NCI-H2171 (cell line): ENCODE measurements at places on chromosomes 3 and 15.

GRCh38 chr15:32956711-32957110, 237.8 kb downstream of the FMN1 start:
- no peak for DNase-seq

DNA sequence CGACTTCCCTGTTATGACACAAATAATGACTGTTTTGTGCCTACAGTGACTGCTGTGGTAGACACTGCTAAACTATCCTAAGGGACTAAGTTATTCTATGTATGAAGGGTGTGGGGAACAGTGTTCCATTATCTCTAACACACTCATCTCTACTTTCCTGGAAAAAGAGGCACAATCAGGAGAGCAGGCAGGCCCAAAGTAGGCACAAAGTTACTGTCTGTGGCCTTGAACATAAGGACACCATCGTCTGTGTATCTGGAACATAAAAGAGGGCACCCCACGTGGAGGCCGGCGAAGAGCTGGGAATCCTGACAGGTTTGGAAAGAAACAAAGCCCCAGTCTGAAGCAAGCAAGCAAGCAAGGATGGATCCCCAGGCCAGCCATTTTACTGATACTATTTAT, 1.5 kb downstream of the ABCC5 start:
- DNase-seq = no peak

DNA sequence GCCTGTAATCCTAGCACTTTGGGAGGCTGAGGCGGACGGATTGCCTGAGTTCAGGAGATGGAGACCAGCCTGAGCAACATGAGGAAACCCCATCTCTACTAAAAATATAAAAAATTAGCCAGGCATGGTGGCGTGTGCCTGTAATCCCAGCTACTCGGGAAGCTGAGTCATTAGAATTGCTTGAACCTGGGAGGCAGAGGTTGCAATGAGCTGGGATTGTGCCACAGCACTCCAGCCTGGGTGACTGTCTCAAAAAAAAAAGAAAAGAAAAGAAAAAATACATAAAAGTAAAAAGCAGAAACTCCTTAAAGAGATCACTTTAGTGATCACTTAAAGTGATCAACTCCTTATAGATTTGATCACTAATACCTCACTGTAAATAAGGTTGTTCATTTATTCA, 78.0 kb downstream of the GMPS start:
- no peak for DNase-seq

DNA sequence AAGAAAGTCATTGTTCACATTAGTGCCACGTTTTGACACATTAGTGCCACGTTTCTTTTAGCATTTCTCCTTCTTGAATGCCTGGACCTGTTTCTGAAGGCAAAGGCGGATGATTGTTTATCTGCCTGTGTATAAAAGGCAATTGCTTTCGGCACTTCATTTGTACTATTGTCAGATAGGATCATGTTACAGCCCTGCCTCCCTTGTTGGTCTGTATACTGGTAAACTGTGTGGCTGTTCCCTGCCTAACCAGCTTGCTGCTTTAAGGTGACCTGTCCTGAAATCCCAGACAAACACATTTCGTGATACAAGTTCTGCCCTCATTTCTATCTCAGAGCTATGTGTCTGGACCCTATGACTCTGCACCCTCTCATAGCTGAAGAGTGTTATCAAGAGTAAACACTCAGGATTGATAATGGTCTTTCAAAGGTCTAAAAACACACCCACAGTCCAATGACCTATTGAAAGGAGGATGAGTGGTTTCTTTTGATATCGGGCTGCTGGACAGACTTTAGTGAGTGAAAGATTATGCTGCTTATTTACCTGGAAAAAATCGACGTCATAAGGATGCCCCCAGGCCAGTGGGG, 276.3 kb upstream of the MCTP2 start:
- no peak for DNase-seq

DNA sequence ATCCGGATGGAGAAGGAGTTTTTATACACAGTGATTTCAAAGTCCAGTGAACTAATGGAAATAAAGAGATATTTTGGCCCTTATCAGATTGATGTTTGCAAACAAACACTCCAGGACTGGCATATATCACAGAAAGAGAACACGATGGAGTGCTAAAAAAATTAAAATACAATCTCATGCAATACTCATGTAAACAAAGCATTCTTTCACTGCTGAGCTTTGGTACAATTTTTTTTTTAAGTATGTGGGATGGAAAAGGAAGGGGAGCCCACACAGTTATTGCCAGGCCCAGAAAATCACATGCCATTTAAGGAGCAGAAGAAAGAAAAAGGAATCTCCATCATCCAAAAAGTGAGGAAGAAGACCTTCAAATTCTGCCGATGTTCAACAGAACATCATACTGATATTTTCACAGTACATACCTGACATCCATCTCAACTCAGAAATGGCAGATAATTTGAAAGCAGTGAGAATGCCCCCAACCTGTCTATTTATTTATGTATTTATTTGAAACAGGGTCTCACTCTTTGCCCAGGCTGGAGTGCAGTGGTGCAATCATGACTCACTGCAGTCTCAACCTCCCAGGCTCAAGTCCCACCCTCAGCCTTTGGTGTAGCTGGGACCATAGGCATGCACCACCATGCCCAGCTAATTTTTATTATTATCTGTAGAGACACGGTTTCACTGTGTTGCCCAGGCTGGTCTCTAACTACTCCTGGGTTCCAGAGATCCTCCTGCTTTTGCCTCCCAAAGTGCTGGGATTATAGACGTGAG, 107.5 kb upstream of the SLC2A2 start:
- DNase-seq = no peak

GRCh38 chr3:89360156-89360555, 252.7 kb downstream of the EPHA3 start:
- no peak for DNase-seq

DNA sequence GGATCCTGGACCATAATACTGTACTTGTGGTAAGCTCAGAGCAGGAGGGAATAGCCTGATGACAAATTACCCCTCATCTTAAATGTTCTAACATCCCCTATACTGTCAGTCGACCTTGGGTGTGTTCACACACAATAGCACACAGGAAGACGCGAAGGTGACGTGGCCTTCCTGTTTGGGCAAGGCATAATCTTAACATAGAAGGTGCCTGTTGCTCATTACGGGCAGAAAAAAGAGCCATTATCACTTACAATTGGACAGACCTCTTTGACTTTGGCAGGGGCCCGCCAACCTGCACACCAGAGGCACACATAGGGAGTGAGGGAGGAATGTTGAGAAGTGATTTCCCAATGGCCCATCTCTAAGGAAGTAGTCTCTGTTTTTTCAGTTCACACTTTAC, 144.2 kb downstream of the ANO10 start:
- DNase-seq = no peak

DNA sequence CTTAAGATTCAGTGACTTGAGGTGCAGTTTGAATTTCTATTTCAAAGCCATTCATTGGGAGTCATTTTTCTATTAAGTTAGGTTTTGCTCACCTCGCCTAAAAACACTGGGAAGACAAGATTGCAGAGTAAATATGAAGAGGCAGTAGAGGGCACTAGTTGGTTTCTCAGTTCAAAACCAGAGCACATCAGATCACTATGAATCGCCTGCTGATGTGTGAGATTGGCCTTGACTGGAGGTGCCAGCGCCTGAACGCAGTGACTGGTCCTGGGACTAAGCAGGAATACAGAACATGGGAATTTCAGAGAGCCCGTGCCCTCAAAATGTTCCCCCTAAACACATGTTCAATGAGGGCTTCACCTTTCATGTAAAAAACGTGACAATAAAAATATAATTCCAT, 229.0 kb downstream of the ITPR1 start:
- DNase-seq = no peak

DNA sequence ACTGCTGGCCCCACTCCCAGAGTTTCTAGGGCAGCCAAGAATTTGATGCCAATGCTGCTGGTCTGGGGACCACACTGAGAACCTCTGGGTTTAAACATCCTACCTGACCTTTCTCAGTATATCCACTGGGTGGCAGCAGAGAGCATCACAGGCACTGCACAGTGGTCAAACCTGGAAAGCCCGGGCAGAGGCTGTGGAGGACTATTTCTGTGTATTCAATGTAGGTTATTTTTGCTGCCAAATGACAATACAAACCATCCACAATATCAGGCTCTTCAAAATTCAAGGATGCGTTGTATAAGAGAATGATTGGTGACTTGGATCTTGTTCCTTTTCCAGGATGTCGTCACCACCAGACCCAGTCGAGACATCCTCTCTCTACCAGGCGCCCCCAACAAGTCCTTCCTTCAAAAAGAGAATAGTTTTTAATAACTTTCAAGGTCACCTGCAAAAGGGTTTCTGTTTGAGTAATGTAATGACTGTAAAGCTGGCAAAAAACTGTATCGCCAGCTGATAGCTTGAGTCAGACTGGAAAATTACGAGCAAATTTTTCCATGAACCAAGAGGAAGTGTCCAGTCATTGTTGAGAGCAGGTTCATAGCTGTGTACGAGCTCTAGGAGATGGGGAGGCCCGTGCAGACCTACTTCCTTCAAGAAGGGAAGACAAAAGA, 30.5 kb upstream of the MYZAP start:
- peak; percentile 22 for DNase-seq

GRCh38 chr3:56799251-56799882, 2.4 kb downstream of the ARHGEF3 start:
- peak; percentile 21 for DNase-seq

DNA sequence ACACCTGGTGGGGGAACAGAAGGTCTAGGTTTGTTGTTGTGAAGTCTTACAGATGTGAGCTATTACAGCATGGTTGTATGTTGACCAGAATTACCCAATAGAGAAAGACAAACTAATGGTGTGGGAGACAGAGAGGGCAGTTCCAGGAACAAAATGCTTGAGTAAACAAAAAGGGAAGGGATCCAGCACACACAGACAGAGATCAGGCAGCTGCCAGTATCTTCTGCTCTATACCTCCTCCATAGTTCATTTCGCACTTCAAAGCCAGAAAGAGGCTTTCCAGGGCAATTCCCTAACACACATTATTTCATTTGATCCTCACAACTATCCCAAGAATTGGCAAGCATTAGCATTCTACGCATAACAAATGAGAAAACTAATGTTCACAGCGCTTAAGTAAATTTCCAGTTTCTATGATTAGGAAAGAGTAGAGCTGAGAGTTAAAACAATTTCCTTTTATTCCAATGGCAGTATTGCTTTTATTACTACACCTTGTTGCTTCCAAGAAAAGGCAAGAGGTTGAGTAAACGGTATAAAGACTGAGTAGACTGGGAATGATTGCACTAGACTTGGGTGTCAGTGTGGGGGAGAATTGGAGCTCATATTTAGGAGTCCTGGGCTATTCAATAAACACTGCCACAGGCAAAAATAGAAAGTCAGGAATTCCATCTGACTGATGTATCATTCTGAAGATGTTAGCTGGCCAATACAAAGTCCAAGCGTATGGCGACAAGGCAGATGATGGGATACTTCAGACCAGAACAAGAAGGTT, 39.7 kb upstream of the ZNF280D start:
- no peak for DNase-seq

- DNase-seq = no peak
Measured at GRCh38 chr3:160684368-160684740, 7.4 kb downstream of the ARL14 start.

DNA sequence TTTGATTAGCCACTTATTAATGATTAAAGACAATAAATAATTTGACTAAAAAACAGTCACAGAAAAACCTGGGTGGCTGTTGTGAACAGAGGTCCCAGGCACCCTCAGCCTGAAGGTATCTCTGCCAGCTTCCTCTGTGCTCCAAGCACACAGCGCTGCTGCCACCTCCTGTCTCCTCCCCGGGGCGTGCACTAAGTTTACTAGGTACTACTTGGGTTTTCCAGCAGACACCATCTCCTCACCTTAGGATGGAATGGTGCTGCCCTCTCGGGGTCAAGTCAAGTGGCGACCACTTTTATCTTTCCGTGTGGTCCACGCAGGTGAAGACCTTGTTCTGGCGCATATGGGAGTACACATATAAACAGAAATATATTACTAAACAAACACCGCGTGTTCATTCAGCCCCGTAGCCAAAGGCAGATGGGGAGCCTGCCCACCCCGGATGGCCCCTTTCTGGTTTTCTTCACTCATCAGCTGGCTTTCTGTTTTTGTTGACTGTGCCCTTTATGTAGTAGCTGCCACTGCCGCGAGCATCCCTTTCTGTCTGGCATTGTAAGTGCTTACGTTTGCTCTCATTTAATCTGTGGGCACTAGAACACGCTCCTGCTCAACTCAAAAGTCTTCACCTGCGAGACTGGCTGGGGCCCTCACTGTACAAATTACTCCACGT, 128.0 kb downstream of the LRIG1 start:
- no peak for DNase-seq

GRCh38 chr15:68559345-68560310, 19.2 kb upstream of the CORO2B start:
- peak; percentile 89 for DNase-seq

DNA sequence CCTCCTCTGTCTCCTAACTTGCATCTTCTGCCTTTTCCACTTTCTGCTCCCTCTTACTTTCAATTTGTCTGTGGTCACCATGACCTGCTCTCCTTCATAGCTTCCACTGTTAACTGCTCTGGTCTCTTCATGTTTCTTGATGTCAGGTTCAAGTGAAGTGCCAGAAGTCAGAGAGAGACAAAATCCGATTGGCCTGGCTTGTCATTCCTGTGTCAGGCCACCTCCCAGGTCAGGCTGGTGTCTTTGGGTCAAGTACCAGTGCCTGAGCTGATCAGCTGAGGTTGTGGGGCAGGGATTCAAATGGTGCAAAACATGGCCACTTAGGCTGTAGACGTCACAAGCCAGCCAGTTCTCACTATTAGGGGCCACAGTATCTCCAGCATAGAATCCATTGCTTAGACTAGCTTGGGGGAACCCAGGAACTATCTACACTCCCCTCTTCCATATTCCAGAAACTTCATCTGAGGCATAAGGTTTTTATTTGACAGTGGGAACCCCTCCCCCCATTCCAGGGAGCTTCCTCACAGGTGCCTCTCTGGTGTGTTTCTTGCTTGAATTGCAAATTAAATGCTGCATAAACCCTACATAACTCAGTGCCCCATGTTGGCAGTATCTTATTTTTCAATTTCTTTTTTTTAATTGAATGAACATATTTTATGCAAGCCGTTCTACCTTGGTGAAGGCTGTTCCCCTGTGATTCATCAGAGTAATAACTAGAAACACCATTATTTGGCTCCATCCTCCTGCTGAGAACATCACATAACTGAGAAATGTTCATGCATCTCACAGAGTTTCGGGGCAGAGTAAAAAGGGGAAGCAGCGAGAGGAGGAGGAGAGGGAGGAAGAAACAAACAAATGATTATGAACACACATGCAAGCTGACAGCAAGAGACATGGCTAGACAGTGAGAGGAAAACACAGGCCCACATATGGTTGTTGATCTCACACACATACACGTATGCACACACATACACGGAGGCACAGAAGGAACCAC, 175.8 kb downstream of the TLE3 start:
- no peak for DNase-seq
